ENCODE measurements at places on chromosomes 11 and 22.

GRCh38 chr22:17918840-17919239 lies 105.5 kb downstream of the MICAL3 start:
- no peak for DNase-seq

DNA sequence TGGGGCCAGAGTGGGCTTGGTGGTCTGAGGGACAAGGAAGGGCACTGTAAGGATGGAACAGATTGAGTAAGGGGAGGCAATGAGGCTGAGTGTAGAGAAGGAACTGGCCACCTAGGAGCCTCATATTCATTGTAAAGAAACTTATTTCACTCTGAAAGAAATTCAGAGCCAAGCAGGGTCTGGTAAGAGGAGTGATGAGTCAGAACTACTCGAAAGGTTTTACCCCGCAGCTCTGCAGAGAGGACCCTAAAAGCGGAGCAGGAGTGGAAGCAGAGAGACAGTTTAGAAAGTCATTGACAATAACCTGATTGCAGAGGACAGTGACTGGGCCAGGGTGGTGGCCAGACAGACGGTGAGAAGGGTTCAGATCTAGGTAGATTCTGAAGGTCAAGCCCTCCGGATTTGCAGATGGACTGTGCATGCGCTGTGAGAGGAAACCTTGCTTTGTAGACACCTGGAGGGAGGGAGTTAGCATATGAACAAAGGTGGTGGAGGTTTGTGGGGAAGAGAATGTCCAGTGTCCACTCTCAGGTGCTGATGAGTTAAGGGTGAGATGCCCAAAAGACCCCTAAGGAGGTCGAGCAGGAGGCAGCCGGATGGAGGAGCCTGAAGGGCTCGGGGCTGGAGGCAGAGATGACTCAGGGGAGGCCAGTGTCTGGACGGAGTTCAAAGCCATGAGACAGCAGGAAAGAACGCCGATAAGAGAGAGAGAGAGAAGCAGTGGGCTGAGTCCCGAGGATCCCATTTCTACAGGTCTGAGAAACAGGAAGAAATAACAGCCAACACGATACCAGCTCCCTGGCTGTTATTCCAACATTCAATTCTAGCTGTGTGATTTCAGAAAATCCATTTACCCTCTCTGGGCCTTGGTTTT lies 546.0 kb downstream of the BRD1 start:
- DNase-seq: no peak

GRCh38 chr11:114166897-114167323 lies 107.4 kb downstream of the ZBTB16 start:
- DNase-seq: no peak

GRCh38 chr22:29727131-29727523 lies 7.3 kb downstream of the CABP7 start:
- peak; percentile 79 for DNase-seq

DNA sequence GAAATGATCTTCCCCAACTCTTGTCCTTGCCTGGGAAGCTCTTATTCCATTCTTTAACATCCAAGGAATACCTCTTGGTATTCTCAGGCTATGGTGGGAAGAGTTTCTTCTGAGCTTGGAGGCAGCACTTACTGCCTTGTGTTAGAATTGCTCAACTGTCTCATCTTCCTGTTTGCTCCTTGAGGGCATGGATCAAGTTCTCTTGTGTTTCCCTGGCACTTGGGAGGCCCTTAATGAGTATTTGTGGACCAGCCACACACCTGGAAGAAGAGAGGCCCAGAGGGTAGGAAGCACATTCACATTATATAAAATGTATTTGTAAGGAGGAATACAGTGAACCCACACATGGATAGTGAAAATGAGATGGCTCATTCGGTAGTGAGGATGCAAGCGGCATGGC lies 3.4 kb upstream of the SORL1-AS1 start:
- DNase-seq: no peak

DNA sequence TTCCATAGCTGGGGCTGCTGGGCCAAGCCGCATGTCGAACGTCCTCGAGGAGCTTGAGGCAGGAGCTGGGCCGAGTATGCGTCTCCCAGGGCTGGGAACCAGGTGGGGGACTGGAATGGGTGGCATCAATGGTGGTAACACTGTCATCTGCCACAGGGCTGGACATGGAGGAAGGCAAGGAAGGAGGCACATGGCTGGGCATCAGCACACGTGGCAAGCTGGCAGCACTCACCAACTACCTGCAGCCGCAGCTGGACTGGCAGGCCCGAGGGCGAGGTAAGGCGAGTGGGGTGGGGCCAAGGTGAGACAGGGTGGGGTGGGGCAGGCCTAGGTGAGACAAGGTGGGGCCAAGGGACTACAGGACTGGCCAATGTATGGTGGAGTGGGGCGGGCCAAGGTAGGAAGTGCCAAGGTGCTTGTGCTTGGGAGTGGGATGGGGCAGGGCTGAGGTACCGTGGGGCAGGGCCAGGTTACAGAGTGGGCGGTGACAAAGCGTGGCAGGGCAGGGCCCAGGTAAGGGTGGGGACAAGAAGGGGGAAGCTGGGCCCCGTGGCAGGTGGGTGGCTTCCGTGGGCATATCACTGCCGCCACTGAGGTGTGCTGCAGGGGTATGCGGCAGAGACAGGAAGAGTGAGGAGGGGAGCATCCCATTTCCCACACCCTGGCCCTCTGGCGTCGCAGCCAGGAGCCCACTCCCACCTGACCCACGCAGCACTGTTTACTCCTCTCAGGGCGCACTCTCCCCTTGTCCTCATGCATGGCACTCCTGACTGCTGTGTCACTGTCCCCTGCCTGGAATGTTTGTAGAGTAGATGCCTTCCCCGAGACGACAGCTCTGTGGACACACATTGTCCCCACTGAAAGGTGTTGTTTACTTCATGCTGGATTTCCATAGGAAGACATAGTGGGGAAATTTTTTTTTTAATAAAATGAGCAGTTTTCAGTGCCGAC lies 27.5 kb upstream of the DGCR8 start:
- DNase-seq: no peak
